ENCODE measurements at places on chromosomes 13 and 19.
A peak's percentile ranks its signal among the peaks of the same experiment; 100 is the strongest.

DNA sequence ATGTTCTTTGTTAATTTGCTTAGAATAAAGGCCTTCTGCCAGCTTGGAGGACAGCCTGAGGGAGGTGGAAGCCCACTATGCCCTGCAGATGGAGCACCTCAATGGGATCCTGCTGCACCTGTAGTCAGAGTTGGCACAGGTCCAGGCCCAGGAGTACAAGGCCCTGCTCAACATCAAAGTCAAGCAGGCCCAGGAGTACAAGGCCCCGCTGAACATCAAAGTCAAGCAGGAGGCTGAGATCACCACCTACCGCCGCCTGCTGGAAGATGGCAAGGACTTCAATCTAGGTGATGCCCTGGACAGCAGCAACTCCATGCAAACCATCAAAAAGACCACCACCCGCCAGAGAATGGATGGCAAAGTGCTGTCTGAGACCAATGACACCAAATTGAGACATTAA lies 41.7 kb downstream of the ZNF85 start:
- DNase-seq: no peak

- DNase-seq: no peak
Observed at GRCh38 chr13:101535192-101535746, 82.8 kb downstream of the ITGBL1 start.

DNA sequence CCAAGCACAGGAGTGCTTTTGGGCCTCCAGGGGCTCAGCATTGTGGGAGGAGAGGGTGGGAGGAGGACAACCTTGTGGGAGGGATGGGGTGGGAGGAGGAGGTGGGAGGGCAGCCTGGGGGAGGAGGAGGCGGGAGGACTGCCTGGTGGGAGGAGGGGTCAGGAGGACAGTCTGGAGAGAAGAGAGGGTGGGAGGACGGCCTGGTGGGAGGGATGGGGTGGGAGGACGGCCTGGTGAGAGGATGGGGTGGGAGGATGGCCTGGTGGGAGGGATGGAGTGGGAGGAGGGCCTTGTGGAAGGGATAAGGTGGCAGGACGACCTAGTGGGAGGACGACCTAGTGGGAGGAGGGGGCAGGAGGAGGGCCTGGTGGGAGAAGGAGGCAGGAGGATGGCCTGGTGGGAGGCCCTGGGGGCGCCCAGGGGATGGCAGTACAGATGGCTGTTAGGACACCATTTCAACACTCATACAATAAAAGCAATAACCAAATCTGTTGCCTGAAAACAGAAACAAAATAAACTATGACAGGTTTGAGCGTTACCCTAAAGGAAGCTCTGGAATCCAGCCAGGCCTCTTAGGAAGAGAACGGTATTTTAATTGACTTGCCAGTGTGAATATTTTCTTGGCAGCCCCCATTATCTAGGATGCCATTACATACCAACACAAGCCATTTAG lies 63.7 kb downstream of the CRYL1 start:
- DNase-seq: no peak

- DNase-seq: peak; percentile 63
Observed at GRCh38 chr19:47573071-47574026, at the start of gene ZNF541. ZNF541 (minus strand) TSS chr19:47573148; CDS start chr19:47555856, 17,292 bp downstream.

- DNase-seq: no peak
Observed at GRCh38 chr19:38270587-38271167, 6.3 kb downstream of the SPINT2 start.

GRCh38 chr13:32035716-32036115 lies 4.1 kb downstream of the FRY start:
- DNase-seq: no peak

DNA sequence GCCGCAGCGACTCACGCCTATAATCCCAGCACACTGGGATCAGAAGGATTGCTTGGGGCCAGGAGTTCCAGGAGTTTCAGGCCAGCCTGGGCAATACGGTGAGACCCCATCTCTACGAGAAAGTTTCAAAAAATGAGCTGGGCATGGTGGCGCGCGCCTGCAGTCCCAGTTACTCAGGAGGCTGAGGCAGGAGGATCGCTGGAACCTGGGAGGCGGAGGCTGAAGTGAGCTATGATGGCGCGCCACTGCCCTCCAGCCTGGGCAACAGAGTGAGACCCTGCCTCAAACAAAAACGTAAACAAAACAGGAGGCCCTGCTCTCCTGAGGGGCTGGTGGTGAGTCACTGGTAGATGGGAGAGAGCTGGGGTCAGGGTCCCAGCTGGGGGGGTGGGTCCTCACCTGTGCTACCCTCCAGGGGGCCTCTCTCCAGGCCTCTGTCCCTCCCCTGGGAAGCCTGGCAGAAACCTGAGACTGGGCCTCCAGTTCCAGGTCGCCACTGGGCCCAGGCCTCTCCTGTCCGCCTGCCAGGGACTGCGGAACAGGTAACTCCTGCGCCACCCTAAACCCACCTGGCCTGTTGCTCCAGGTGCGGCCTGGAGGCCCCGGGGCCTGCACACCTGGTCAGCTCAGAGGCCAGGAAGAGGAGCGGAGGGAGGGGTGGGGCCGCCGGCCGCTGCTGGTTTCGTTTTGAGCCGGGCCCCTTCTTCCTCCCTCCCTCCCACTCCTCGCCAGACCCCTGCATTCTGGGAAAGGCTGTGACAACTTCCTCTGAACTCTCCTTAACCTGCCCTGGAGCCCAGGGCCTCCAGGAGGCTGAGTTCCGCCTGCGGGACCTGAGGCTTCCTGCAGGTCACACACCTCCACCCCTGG lies 17.2 kb upstream of the ZBTB7A start:
- DNase-seq: no peak

DNA sequence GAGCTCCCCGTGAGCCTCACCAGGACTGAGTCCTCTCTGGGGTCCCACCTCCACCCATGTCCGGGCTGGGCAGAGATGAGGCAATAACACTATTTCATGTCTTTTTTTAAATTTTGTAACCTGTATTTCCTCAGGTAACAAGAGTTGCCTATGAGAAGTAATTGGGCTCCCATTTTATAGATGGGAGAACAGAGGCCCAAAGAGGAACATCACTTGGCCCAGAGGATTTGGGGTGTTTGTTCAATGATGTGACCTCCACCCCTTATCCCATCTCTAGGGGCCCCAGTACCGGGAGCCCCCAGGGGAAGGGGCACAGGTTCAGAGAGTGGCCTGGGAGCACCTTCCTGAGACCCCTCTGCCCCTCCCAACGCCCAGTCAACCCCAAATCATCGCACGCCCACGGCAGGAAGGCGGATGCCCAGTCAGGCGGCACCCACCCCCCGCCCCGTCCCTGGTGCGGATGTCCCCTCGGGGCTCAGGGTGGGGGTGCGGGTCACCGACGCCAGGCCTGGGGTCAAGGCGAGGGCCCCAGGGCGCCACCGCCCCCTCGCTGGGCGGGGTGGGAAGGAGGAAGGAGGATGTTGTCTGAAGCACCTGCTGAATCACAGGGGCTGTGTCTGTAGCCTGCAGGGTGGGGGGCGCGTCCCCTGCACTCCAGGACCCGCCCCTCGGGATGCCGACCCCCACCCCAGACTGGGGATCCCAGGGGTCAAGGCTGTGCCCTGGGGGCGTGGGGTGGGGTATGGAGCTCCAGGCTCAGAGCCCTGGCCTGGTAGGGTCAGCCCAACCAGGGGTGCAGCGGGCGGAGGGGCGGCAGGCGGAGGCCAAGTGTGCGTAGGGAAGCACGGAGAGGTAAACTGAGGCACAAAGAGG lies 9.0 kb upstream of the CIRBP start:
- DNase-seq: peak; percentile 33

- DNase-seq: no peak
Observed at GRCh38 chr13:110937511-110938285, 22.8 kb upstream of the ANKRD10 start.

GRCh38 chr13:110200276-110200870 lies 106.6 kb downstream of the COL4A1 start:
- DNase-seq: no peak

GRCh38 chr13:43852923-43853404 lies 26.6 kb downstream of the CCDC122 start:
- no peak for DNase-seq

GRCh38 chr13:39618561-39618960 lies 15.6 kb upstream of the LHFPL6 start:
- no peak for DNase-seq

- no peak for DNase-seq
Observed at GRCh38 chr19:1787116-1787515, 25.0 kb downstream of the ATP8B3 start.

DNA sequence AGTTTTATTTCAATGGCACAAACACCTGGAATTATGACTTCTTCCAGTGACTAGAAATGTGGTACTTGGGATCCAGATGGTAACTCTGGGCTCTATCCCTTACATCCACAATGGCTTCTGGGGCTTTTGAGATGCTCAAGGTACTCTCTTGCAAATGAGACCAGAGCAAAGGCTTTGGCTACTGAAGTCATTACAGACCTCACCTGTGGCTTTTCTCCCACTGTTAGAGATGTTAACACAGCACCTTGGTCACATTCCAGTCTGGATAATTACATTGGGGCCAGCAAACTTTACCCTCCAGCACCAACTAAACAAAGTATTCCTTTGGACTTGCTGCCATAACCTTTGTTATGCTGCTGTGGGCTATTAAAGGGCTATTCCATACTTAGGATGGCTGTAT lies 6.1 kb downstream of the ENOX1 start:
- DNase-seq: no peak

GRCh38 chr13:29624997-29625396 lies 29.5 kb upstream of the SLC7A1 start:
- no peak for DNase-seq

GRCh38 chr13:47455626-47456025 lies 545.4 kb downstream of the SUCLA2 start:
- no peak for DNase-seq

DNA sequence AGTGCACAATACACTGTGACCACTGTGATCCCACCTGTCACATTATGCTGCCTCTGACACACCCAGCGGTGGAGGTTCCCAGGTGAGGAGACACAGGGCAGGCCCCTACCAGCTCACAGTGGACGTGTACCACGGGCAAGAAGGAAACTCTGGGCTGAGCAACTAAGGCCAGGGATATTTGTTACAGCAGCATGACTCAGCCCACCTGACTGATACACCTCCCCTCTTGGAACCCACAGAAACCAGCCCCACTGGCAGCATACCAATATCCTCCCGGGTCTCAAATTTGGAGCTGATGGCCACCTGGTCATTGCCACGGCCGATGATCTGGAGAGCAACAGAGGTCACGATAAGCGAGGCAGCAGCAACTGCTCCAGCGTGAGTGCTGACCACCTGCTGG lies 14.9 kb downstream of the KLC3 start:
- no peak for DNase-seq

GRCh38 chr19:1164684-1165531 lies 9.2 kb downstream of the SBNO2 start:
- DNase-seq: no peak

- DNase-seq: no peak
Observed at GRCh38 chr13:93765062-93765461, 538.5 kb downstream of the GPC6 start.

DNA sequence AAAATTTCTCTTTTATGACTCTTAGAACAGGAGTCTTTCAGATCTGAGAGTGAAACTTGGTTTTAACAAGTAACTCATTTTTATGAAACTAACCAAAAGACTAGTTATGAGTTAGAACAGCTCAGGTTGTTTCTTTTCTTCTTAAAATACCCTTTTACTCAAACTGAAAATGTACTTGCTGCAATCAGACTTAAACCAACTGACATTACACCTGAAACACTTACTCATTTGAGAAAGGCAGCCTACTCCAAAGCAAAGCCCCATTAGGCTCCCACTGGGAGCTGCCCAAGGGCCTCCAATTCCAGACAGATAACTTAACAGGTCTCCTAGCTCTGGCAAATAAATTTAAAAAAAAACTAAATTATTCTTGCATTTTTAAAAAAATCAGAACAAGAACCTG lies 3.6 kb downstream of the FOXO1 start:
- no peak for DNase-seq

GRCh38 chr13:27194895-27195764 lies 23.5 kb upstream of the USP12 start:
- no peak for DNase-seq

DNA sequence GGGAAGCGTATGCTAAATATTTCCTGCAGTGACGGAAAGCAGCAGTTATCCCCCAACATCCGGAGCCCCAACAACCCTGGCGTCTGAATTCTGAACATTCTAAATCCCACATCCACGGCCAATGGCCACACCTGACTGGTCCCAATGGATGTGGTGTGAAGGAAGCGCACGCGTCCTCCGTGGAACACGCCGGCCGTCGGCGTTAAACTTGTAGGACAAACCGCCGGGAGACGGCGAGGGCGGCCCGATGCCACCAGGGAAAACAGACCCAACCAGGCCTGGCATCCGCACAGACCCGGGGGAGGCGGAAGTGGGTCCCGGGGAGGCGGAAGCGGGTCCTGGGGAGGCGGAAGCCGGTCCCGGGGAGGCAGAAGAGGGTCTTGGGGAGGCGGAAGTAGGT lies 3.2 kb downstream of the SHC2 start:
- DNase-seq: no peak

DNA sequence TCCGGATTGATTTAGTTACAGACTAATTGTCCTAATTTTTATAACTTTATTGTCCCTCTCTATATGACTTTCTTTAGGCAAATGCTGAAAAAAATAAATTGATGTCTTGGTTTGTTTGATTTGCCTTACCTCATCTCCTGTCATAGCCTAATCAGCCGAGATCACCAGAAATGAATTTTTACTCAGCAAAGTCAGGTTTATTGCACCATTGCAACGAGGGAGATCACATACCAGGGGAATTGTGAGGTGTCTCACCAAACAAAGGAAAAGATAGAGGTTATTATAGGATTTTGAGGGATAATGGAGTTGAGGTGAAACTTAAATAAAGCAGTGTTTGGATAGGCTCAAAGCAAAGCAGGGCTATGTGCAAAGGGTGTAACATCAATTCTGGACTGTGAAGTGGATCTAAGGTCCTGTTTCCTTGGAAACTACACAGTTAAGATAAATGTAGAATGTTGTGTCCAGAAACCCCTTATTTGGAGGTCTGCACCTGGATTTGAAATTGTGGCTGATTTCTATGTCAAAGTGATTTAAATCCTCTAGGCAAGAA lies 372.6 kb downstream of the OXGR1 start:
- DNase-seq: no peak

GRCh38 chr13:21149568-21149967 lies 26.8 kb downstream of the SKA3 start:
- DNase-seq: no peak

DNA sequence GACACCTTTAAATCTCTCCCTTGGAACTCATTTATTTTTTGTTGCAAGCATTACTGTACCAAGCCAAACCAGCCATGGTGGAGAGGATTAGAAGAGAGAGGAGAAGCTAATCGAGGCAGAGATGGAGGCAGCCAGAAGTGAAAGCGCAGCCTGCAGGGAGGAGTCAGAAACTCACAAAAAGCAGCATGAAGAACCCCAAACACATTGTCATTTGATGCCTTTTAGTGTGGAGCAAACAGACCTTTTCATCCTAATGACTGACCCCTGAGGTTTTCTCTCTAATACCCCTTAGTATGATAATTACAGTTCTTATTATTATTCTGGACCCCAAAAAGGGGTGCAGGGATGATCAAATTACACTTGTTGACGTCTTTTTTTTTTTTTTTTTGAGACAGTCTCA lies 62.5 kb downstream of the TNFRSF19 start:
- DNase-seq: no peak

DNA sequence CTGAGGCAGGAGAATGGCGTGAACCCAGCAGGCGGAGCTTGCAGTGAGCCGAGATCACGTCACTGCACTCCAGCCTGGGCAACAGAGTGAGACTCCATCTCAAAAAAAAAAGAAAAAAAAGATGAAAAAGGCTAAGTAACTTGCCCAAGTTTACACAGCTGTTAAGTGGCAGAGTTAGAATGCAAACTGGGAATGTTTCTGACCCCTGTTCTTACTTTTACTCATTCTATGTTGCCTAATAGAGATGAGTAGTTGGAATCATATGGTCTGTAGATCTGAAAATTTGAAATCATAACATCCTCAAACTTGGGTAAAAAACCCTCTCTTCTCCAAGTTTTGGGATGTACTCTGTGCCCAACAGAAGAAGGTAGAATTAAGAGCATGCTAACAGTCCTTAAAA lies 235.8 kb upstream of the RFC3 start:
- DNase-seq: no peak

Data from body of pancreas (tissue), 4 donors.